NCI-H2171 (cell line): ENCODE measurements at places on chromosomes 2 and 18.

GRCh38 chr2:157236404-157236803 lies 21.1 kb upstream of the GALNT5 start:
- no peak for DNase-seq

DNA sequence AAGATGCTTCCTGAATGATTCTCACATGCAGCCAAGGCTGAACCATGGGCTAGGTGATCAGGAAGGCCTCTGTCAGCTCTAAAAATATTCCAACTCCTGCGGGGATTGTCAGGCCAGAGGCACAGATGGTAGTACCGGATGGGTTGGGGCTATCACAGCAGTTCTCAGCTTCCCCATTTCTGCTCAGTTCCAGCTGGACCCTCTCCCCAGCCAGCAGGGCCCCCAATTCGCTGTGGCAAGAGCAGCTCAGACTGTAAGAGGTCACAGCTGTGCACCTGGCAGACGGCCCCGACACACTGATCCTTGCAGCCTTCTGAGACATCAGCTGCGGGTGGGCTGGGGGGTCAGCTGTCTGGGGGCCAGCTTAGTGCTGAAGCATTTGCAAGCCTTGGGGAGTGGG lies 43.6 kb upstream of the TCF7L1 start:
- peak; percentile 74 for DNase-seq

DNA sequence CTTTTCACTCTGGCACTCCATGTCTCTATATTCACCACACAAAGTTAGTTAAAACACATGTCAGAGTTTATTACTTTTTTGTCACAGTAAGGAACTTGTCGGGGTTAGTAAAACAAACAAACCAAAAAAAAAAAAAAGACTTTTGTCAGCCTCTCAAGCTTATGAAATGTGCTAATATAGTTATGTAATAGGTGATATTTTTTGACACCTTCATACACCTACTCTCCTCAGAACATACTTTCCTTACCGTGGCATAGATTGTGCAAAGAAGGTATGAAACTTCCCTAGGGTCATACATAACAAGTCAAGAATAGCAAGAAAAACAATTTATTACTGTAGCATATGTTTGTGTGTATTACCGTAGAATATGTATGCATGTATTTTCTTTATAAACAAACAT lies 633.3 kb downstream of the CNTNAP5 start:
- no peak for DNase-seq

DNA sequence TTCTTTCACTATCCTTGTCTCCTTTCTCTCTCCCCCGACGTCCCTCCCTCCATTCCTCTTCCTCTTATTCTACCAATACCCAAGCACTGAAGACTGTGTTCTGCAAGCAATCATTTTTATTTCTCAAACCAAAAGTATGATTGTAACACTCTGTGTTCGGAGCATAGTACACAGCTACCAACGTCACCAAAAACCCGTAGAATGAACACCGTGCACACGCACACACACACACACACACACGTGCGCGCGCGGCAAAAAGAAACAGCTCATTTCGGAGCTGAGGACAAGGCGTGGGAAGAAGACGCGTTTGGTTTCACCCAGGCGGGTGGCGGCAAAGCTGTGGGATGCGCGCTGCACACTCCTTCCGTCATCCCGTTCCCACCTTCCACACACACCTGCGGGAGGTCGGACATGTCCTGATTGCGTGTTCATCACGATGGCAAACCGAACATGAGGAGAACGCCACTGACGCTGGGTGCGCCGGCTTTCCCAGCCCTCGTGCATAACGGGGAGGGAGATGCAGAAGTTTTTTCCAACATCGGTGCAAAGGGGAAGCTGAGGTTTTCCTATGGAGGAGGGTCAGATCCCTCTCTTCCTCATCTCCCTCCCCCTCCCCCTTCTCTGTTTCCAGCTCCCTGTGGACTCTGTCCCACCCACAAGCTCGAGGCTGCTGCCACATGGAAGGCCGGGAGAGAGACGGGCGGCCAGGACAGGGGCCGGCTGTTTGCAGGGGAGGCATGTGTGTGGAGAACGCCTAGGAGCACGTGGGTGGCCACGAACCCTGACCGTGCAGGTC lies 20.4 kb downstream of the MBP start:
- DNase-seq: no peak

GRCh38 chr18:58369616-58370015 lies 259.3 kb downstream of the ALPK2 start:
- no peak for DNase-seq

GRCh38 chr18:3526421-3527354 lies 76.7 kb downstream of the TGIF1 start:
- DNase-seq: peak; percentile 94

- no peak for DNase-seq
Observed at GRCh38 chr2:102453501-102453900, 19.5 kb upstream of the SLC9A4 start.

DNA sequence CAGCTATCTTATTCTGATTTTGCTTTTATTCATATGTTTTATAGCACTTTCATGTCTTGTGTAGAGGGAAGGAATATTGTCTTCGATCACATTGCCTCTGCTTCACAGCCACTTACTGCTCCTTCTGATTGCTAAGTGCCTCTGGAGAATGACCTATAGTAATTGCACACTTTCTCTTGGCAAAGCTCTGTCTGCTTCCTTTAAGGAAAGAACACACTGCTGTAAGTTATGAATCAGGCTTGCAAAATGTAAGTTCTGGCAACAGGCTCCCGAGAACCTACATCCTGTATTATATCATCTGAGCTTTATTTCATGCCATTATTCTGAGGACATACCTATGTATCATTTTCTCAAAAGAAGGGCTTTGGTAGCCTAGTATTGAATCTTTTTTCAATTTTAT lies 170.7 kb downstream of the ZNF804A start:
- no peak for DNase-seq

DNA sequence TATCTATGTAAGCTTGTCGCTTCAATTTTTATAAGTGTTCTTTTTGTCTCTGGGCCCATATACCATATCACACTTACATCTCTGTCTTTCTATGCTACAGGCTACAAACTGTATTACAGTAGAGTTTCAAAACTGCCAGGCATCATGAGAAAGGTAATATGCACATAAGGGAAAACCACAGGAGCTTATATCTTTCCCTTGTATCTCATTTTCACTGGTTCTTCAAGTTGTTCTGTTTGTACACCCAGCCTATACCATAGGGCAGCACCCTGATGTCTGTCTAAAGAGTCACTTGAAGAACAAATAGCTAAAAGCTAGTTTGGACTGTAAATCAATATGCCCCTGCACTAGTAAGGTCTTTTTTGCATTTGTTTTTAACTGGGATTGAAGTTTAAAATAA lies 366.7 kb downstream of the FIGN start:
- DNase-seq: no peak

- no peak for DNase-seq
Observed at GRCh38 chr2:189046320-189046719, 72.1 kb downstream of the COL3A1 start.

DNA sequence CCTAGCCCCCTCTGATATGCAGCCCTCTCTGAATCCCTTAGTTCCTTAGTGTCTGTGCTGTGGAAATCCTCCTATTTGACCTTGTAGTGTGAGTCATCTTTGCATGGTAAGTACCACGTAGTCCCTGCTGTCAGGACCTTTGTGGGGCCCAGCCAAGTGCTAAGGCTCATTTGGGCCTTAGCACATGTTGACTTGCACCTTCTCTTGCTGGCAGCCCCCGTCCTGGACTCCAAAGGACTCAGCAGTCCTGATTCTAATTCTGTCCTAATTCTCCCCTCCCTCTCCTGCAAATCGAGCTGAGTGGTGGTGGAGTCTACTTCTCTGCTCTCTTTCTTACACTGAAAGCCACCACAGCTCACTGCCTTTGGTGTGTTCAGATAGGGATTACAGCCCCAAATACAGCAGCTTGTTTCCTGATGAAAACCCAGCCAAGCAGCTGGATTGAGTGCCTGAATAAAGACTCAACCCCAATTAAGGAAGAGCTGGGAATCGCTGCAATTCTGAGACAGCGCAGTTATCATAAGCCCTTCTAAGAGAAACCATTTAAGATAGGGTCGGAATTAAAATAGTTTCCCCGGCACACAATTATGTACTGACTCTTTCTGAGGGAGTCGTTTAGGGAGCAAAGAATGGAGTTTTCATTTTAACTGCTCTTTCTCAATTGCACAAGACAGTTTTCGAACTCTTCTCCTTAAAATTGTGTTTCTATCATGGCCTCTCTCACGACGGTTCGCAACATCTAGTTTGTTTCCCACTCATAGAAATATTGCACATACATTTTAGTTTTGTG lies 215.6 kb upstream of the TNP1 start:
- DNase-seq: no peak

GRCh38 chr2:150012986-150013385 lies 425.4 kb upstream of the MMADHC start:
- DNase-seq: peak; percentile 23

GRCh38 chr18:5515011-5515784 lies 28.6 kb downstream of the EPB41L3 start:
- DNase-seq: peak; percentile 95

DNA sequence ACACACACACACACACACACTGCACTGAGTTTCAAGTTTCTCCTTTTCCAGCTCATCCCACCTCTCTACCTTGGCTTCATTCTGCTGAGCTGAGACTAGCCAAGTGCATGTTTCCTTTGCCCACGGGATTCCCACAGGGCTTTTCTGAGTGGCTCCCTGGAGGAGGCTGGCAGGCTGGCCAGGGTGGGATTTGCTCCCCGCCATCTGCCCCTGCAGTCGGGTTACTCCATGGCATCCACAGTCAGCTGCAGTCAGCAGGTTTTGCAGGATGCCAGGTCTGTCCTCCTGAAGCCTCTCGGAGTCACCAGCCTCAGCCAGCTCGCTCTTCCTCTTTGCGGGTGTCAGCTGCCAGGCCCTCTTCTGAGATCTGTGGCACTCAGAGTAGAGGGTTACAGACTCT lies 783.7 kb upstream of the SOX11 start:
- DNase-seq: peak; percentile 89

DNA sequence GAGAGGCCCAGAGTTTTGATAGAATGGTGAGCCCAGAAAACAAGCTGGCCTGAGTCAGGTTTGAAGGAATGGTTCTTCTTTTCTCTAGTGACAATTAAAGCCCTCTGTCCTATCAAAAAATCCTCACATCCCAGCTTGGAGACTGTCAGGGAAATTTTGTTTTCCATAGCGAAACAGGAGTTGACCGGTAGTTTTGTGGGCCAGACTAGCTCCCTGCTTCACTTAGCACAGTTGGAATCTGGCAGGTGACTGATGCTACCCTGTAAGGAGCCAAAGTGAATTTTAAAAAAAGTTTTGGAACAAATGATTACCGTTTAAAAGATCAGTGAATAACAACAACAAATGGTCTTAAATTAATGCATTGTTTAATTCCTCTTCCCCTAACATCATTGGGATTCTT lies 6.7 kb downstream of the NAB1 start:
- no peak for DNase-seq

- DNase-seq: no peak
Observed at GRCh38 chr2:79573895-79574674, 61.2 kb downstream of the CTNNA2 start.

DNA sequence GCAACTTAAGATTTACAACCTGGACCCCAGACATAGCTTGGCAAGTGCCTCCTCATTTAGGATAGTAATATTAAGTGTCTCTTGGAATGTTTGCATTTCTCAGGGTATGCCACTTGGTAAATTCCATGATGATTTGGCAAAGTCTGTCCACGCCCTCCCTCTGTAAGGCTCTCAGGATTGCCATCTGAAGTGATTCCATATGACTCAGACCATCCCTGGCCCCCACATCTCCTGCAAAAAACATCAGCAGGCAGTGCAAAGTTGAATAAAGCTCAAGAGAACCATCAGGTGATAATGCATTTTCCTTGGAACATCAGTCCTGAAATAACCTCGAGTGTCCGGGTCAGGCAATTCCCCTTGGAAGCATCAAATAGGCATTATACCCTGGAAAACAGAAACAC lies 27.1 kb upstream of the PIEZO2 start:
- DNase-seq: no peak

DNA sequence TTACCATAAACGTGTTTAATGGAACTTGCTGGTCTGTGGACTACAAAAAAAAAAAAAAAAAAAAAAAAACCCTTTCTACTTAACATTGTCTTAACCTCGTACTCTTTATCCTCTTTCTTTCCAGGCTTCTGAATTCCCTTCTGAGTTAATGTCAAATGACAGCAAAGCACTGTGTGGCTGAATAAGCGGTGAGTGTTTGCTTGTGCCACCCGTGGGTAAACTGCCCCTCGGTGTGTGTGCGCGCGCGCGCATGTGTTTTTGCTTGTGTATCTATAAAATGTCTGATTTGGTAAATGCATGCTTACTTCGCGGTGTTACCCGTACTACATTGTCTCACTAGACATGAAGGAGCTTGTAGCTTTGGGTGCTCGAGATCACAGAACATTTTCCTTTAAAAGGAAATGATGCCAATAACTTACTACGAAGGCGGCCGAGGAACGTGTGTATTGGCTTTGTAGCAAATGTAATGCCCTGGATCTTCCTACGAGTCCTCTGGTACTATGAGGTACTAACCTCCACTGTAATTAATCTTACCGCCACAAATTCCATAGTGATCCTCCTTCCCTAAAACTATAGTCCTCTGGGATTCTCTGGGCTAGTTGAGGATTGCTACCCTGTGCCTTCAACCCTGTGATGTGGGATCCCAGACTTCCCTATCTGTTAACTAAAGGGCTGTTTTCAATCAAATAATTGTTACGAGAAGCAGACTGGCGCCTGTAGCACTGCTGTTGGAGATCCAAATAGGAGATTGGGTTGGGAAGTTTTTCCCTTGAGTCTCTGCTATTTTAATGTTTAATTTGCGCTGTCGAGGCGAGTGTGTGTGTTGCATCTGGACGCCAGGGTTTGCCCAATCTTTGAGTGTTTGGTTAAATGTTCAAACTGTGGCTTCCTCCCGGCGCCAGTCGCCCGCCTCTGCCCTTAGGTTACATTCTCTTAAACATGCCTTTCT lies 1.1 kb downstream of the ID2 start:
- DNase-seq: peak; percentile 28

DNA sequence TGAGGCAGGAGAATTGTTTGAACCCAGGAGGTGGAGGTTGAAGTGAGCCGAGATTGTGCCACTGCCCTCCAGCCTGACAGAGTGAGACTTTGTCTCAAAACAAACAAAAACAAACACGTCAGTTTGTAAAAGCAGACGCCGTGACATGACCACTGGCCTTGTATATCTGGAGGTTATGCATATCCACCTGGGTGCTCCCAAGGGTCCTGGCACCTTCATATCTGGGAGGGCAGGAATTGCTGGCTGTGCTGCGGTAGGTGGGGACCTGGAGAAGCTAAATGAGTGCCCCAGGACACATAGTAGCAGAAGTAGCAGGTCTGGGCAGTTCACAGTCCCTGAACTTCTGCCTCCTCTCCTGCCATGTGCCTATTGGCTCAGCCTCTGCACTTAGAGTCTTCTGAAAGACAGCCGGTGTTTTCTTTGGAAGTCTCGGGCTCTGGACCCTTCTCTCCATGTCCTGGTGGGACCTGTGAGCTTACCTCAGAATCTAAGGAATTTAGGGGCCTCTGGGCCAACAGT lies 30.9 kb upstream of the IL1R2 start:
- no peak for DNase-seq
